ENCODE measurements at places on chromosomes 13 and 19.

GRCh38 chr19:4089400-4089908, 22.8 kb upstream of the ZBTB7A start:
- no peak for DNase-seq

- peak; percentile 24 for DNase-seq
These were observed at the start of gene ERICH6B for GRCh38 chr13:45615501-45616101. Gene ERICH6B, minus strand, starts transcription at chr13:45615739. Its CDS starts 18,734 bp downstream, at chr13:45597005.

GRCh38 chr19:51108805-51109146, 567 bp upstream of the CTU1 start:
- no peak for DNase-seq

GRCh38 chr13:103976371-103976770, 910.2 kb upstream of the SLC10A2 start:
- DNase-seq = no peak

DNA sequence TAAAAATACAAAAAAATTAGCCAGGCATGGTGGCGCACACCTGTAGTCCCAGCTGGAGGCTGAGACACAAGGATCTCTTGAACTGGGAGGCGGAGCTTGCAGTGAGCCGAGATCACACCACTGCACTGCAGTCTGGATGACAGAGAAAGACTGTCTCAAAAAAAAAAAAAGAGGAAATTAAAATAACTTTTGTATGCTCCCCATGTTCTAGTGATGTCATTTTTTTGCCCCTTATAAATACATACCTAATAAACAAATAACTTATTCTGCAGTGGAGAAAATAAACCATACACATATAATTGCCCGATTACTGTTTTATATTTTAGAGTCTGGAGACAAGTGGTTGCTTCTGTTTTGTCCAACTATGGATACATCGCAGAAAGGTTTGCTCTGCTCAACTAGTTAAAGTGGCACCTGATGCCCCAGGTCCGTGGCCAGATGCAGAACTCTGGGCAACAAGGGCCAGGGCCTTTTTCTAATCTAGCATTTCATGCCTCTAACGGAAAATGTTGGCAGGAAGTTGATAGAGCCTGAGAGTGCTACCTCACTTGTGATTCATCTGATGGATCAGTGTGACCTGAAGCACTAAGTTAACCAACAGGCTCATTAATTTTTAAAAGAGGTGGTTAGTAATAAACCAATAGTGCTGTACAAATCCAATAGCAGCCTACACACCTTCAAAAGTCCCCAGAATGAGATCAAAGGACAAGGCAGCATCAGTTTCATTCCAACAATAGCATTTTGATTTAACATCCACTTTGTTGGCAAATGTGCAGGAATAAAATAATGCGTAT, 18.8 kb downstream of the UBE2L5 start:
- DNase-seq = no peak

DNA sequence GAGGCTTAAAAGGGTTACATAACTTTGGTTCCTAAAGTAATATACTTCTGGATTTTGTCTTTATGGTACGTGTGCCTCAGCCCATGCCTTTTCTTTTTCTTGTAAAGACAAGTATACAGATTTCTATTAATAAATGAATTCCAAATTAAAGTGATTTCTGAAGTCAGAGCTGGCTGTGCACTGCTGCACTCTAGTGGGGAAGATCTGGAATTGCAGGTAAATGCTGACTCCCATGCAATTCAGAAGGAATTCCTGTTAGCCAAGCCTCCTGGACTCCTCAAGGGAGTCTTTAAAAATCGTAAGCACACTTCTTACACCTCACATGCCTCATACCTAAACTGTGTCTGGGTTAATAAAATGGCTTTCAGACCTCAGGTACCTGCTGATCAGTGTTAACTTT, 118.4 kb upstream of the SLC7A1 start:
- peak; percentile 18 for DNase-seq

GRCh38 chr19:12580180-12580694, 29.0 kb upstream of the ZNF564 start:
- peak; percentile 66 for DNase-seq

- DNase-seq = no peak
These were observed 58.1 kb upstream of the SIAH3 start for GRCh38 chr13:45909673-45910072.

DNA sequence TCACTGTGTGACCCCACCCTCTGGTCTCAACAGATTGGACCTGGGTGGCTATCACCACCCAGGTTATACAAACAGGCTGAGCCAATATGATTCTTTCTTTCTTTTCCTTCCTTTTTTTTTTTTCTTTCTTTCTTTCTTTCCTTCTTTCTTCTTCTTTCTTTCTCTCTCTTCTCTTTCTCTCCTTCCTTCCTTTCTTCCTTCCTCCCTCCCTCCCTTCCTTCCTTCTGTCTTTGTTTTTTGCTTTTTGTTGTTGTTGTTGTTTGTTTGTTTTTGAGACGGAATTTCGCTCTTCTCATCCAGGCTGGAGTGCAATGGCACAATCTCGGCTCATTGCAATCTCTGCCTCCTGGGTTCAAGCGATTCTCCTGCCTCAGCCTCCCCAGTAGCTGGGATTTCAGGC, 17.0 kb upstream of the PTPRS start:
- DNase-seq = no peak

DNA sequence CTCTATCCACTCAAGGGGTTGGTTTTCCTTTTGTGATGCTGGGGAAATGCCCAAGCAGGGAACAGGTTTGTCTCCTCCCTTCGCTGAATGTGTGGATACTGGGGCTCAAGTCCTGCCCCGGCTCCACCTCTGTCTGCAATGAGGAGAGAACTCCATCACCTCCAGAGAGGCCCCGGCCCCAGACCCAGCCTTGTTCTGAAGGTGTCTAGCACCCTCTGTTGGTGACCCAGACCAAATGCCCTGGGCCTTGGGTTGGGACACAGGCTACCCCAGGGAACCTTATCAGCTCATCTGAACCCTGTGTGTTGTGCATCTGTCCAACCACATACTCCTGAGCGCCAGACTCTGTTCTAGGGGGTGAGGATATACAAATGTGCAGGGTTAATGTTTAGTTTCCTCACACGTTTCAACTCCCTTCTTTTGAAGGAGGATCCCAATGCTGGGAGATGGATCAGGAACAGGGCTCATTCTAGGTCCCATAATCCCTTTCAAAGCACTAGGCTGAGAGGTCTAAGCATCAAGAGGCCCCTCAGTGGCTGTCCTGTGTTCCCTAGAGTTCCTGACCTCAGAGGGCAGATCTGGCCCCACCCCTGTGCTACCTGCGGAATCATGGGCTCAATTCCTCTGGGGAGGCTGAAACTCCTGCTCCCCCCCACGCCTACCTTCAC, 112.5 kb upstream of the SLC7A1 start:
- peak; percentile 51 for DNase-seq

- no peak for DNase-seq
These were observed 3.2 kb upstream of the RELB start for GRCh38 chr19:44998025-44998424.

GRCh38 chr13:40190641-40191100, 475.8 kb downstream of the FOXO1 start:
- peak; percentile 41 for DNase-seq

DNA sequence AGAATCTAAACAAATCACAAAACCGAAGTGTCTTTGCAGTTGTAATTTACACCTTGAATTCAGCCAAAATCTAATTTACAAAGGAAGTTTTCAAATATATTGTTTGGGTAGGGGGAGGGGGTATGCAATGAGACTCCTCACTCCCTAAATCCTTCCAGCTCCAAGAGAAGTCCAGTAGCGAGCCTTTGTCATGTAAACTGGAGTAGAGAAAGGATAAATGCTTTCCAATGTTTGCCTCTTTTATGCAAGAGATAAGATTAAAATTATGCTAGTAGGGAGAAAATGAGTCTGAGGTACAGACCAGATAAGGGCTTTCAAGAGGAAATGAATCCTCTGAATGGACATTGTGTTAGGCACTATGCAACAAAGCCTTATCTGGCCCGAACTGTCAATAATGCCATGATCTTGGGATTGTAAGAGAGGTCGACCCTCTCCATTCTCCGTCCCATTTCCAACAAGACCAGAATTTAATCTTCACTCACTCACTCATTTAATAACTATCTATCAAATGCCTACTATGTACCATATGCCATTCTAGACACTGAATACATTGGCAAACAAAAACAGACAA, 199.2 kb downstream of the LACC1 start:
- DNase-seq = no peak

- no peak for DNase-seq
These were observed 32.2 kb downstream of the MTRF1 start for GRCh38 chr13:41231025-41231677.

DNA sequence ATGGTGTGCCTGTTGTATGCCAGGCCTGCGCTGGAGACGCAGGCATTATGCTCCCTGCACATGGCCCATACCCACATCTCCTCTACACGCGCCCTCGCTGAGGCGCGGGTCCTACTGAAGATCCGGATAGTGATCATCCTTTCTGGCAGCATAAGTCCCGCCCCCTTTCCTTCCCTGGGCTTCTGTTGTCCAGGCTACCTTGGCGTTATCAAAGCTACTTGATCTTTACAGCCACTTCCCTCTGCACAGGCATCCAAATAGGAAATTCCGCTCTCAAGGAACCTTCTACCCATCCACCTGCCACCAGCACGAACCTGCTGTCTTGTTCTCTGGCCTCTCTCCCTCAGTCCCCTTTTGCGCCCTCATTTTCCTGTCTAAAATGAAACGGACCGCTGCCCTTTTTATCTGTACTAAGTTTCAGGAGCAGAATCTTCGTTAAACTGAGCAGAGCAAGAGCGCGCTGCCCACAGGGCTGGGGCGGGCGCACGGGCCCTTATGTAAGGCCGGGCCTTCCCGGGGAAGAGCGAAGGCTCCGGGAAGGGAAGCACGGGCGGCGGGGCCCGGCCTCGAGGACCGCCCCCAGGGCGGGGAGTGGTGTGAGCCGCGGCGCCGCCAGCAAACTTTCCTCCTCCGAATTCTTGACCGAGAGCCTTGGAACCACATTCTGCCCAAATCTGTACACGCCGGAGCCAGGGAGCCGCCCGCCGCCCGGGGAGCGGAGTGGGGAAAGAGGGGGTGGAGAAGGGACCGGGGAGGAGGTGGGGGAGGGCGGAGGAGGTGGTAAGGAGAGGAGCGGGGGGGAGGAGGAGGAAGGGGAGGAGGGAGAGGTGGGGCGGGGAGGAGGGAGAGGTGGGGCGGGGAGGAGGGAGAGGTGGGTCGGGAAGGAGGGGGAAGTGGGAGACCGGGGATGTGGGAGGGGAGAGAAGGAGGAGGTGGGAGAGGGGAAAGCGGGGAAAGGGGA, 920 bp upstream of the UBE2L5 start:
- DNase-seq = peak; percentile 87

DNA sequence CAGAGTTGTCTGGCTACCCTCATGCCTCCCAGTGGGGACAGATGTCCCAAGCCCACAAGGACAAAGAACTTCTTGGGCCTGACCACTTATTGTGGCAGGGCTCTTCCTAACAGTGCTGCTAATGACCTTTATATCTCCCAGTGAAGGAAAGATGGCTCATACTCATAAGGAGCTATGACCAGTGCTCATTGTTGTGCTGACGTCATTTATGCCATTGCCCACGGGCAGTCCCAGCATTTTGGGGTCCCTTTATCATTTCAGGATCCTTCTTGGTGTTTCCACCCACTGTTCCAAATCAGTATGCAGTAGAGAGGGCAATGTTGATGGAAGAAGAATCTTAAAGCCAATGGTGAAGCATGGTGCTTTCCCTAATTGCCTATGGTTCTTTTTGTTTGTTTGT, 1640.0 kb upstream of the PRR20A start:
- DNase-seq = no peak

GRCh38 chr19:7989071-7989575, 16.3 kb downstream of the ELAVL1 start:
- no peak for DNase-seq

GRCh38 chr19:42352301-42353259, 27.1 kb downstream of the MEGF8 start:
- no peak for DNase-seq

GRCh38 chr19:14383661-14384555, 2.7 kb downstream of the ADGRE5 start:
- peak; percentile 53 for DNase-seq

GRCh38 chr13:21395953-21396352, 63.1 kb downstream of the ZDHHC20 start:
- DNase-seq = no peak

- peak; percentile 52 for DNase-seq
These were observed 175.9 kb upstream of the TRPC4 start for GRCh38 chr13:38045278-38046048.

DNA sequence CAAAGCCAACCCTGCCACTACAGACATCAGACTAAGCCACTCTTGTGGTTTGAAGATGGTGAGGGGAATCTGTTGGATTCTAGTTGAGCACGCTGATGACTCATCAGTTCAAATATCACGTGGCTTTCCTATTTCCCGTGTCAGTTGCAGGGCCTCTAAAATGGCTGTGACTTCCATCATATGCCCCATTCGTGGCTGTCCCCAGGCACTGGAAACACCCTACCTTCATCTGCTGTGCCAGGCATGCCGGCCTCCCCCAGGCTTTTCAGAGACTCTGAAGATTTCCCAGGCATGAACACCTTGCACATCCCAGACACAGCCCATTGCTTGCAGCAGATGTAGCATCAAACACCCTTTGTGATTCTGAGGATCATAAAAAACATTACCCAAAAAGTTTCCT, 659.9 kb downstream of the UQCRFS1 start:
- no peak for DNase-seq

DNA sequence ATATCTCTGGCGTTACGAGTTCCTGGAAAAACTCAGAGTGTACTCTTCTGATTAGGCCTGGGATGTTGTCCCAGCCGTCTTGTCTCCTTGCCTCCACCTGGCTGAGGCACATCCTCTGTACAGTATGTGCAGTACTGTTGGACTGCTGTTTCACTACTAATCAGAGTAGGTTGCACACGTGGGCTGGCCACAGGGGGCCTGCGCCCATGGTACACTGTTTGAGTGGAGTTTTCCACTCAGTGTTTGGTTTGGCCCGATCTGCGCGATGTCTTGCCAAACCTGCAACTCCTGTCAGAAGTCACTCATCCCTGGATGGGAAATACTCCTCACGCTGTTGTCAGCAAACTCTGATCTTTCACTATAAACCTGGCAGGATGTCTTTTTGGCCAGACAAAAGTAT, 189.6 kb upstream of the CSNK1A1L start:
- peak; percentile 56 for DNase-seq

DNA sequence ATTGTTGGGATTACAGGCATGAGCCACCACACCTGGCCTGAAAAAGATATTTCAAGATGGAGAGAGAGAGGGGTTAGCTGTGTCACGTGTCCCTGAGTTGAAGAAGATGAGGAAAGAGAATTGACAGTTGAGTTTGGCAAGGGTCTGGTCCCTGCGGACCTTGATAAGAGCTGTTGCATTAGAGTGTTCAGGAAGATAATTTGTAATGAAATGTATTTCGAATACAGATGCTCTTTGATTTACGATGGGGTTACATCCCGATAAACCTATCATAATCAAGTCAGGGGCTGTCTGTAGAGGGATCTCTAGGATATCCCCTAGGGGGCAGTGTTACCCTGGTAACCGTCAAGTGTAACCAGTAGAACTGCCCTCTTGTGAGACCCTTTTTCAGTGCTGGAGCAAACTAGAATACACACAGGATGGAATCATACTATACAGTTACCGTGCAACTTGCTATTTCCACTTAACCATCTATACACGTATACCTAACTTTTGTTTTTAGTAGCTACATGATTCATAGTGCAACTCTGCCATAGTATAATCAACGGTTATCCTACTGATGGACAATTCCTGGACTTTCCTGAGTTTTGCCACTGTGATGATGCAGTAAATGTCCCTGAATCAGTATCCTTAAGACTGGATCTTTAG, 1.5 kb upstream of the ELOF1 start:
- DNase-seq = peak; percentile 72

Measured in fibroblast of skin of right quadriceps (primary cell).